ENCODE measurements at places on chromosomes 6 and 20.

GRCh38 chr6:119587537-119587936 lies 238.0 kb upstream of the MAN1A1 start:
- DNase-seq: no peak

GRCh38 chr20:15191082-15191723 lies 853.8 kb upstream of the FLRT3 start:
- no peak for DNase-seq

DNA sequence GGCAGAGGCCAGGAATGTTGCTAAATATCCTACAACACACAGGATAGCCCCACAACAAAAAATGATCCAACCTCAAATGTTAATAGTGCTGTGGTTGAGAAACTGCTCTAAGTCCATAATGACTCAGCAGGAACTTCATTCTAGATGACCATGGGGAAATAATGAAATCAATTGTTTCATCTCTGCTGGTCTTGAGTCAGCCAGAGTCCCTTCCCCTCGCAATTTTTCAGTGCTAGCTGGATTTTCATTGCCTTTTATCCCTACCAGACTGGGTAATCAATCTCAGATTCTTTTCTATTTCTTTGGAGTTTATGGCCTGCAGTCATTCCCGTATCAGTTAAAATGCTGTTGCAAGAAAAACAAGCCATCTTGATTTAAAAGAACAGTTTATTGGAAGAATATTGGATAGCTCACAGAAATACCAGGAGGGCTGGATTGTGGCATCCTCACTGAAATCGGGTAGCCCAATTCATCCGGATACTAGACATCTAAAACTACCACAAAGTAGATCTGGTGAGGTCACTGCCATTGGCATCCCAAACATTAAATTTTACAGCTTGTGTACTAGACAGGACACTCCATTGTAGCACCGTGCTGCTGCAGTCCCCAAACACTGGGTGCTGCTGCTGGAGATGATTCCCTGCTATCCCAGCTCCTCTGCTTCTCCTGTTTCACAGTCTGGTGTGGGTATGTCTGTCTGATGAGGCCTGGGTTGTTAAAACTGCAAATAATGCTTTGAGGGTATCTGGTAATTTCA lies 30.3 kb upstream of the POPDC3 start:
- no peak for DNase-seq

DNA sequence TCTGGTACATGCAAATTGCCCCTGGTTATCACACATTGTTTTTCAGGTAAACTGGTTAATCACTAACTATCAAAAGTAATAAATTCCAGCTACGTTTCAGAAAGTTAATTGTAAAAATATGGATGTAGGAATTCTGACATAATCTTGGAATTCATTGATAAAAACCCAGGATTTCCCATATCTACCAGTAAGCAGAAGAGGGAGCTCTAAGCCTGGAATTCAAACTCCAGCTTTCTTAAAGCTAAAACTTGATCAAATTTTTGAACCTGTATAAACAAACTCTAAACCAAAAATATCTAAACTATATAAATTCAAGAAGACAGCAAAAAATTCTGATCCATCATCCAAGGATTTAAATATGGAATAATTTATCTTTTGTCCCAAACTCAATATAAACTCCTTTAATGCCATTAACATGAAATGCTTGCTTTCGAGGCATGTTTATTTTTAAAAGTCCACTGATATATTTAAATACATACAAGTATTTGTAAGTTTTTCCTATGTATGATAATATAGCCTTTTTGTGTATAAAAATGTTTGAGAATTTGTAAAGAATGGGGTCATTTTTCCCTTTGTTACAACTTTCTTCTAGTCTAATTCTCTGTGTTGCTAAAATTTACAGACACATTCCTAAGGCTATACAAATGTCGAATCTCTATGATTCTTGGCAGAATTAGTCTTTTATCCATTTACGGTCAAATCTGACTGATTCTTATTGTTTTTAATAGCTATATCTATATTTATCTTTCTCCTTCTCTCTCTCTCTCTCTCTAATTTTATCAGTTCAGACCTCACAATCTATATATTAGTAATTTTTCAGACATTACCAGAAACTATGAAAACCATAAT lies 91.4 kb upstream of the RNF217 start:
- no peak for DNase-seq

GRCh38 chr6:116579143-116579542 lies 7.8 kb downstream of the RWDD1 start:
- DNase-seq: no peak

DNA sequence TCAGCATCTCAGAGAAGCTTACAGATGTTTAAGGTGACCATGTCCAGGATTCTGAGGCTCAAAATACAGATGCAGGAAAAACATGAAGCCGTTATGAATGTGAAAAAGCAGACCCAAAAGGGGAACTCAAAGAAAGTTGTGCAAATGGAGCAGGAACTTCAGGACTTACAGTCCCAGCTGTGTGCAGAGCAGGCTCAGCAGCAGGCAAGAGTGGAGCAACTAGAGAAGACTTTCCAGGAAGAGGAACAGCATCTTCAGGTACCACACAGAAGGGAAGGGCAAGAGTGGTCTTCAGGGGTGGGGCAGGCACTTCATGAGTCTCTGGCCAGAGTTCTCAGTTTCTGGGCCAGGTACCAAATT lies 15.2 kb downstream of the RNF8 start:
- no peak for DNase-seq

- DNase-seq: no peak
Observed at GRCh38 chr6:79993012-79993910, 11.2 kb upstream of the TTK start.

DNA sequence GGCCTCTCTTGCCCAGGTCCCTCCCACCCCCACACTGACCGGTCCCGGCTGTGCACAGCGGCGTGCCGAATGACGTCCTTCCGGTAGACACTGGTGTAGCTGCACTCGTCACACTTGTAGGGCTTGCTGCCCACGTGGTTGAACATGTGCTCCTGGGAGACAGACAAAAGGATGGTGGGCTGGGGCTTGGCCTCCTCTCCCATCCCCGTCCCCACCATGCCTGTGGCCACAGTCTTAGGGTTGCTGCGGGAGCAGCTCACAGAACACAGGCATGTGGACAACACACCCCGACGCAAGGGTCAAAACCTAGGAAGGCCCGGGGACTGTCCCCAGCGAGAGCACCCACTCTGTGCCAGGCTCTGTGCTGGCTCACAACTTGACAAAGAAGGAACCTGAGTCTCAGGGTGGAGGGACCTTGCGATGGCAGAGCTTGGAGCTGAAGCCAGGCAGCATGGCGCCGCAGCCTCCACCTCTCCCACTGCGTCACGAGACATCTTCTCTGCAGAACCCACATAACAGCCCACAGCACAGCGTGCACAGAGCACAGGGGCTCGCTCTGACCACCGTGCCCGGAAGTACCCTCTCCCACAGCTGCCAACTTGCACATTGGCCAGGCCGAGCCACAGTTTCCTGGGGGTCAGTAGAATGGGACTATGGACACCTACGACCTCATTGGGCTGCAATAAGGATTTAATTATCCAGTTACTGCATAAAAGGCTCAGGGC lies 9.8 kb downstream of the ZNF335 start:
- no peak for DNase-seq

DNA sequence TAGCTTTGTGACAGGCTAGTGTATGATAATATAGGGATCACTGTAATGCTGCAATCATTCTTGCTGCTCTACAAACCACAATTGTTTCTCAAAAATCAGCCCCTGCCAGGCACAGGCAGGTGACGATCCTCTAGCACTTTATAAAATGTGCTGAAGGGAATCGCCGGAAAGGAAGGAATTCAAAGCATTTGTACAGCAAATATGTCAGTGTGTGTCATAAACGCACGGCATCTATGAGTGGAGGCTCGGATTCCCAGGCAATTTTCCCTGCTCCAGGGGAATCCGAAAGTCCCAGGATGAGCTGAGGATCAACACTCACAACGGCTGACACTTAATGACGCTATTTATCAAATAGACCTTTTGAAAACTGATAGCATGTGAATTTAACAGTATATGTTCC lies 1.4 kb downstream of the PHACTR1 start:
- DNase-seq: no peak

DNA sequence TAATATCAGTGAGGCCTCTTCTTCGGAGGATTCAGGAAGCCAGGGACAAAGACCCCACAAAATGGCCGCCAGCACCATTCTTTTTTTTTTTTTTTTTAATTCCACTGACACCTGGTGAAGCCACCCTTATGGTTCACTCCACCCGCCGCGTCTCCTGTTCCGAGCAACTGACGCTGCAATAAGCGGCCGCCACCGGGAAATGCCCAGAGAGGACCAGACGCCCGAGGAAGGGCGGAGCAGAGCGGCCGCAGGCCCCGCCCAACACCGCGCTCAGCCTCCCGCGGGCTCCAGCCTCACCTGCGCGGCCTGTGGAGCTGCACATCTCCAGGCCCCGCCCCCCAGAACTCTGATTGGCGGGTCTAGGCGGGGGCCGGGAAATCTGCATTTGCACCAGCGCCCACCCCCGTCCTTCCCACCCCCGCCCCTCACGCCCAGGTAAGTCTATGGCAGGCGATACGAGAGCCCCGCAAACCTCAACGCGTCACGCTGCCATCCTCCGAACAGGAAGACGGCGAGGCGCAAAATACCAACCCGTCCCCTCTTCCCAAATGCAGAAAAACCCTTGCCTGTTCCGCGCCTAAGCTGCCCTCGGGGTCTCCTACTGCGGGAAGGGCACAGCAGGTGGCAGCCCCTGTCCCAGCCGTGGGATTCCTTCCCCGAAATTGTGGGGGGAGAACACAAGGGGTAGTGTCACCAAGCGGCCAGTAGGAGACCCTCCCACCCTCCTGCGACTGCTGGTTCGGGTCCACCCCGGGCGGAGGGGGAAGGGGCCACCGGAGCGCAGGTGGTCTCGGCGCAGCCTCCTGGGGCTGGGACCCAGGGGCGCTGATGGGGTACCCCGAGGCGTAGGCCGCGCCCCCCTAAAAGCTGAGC lies 960 bp downstream of the ATP9A start:
- peak; percentile 71 for DNase-seq

DNA sequence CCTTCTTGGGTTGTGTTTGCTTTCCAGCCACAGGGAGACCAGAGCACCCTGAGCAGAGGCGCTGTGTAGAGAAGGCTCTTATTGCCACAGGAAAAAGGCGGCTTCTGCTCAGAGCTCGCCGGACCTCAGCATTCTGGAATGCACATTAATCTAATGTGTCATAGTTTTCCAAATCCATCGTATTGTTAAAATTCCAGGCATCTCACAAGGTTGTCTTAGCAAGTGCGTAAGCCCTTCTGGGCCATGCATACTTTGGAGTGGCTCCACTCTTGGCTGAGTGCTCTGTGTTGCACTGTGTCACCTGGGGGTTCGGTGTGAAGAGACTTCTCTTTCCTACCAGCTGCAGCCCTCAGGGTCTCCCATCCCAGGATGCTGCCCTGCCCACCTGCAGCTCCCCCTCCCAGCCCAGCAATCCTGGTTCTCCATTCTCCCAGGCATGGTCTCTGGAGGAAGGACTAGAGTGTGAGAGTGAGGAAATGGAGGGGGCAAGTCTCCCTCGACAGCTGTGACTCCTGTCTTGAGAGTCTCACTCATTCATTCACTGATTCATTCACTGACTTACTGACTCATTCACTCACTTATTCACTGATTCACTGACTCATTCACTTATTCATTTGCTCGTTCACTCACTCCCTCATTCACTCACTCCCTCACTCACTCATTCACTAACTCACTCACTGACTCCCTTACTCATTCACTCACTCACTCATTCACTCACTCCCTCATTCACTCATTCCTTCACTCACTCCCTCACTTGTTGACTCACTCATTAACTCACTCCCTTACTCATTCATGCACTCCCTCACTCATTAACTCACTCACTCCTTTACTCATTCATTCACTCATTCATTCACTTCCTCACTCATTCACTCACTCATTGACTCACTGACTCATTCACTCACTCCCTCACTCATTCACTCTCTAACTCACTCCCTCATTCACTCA lies 83.7 kb upstream of the MPC1 start:
- DNase-seq: no peak

DNA sequence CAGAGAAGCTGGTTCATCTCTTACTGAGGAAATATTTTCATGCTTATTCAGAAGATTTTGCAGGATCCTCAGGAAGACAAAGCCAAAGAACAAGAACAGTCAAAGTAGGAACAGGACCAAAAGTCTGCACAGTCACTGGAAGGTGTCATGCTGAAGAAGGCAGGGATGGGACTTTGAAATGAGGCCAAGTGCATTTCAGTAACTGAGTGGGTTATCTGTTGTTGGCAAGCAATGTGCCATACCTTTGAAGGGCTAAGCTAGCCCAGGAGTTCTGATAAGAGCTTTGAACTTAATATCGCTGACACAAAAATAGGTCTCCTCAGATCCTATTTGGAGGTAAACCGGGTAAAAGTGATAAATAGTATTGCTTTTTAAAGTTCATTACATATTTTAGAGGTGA lies 31.5 kb downstream of the SLC16A10 start:
- DNase-seq: no peak

DNA sequence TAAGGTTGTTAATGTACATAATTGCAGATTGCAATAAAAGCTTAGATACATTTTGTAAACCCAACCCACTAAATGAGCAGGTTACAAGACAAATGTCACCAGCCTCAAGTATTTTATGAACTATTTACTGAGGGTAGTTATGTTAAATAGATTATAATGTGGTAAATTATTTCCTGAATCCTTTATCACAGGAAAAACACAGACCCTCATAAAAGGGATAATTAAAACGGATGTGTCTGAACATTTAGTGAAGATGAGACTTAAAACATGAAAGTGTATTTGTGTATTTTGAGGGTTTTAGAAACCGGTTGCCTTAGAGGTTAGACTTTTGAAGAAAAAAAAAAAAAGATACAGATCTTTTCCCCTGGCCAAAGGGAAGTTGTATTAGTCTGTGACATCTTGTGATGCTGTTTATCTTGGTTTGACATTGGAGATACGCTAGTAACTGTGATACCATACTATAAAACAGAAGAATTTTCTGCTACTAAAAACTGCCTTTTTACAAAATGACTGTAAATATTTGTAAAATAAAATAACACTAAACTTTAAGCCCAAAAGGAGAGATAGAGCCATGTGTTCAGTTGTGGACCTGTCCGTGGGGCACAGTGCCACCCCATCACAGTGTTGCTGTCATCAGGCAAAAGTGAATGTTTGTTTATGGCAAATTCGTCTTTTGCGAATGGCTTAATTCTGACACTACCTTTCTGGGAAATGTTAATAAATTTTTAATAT lies 9.7 kb downstream of the DYNLT1 start:
- DNase-seq: peak; percentile 44

DNA sequence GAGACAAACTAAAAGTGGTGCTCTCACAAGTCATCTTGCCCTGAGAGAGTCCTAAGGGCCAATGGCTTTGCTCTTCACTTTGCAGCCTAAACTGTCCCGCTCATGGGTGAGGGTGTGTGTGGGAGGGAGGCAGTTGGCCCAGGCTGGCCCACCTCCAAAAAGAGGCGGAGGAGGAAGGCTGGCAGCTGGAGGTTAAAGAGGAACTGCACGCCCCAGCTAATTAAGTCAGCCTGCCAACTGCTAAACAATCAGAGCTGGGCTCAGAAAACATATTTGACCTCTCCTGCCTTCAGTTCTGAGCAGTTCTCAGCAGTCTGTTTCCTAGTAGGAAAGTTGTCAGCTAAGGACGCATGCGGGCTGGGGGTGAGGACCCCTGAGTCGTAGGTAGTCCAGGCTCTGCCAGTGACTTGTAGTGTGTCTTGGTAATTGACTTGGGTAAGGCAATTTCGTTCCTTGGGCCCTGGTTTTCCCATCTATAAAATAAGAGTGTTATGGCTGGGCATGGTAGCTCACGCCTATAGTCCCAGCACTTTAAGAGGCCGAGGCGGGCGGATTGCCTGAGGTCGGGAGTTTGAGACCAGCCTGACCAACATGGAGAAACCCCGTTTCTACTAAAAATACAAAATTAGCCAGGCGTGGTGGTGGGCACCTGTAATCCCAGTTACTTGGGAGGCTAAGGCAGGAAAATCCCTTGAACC lies 17.0 kb downstream of the GSS start:
- no peak for DNase-seq

- DNase-seq: no peak
Observed at GRCh38 chr20:26207237-26207966, 510.7 kb upstream of the ZNF337 start.

All from activated CD8-positive, alpha-beta memory T cell treated with anti-CD3 and anti-CD28 coated beads, Interleukin-2, amount 50 U/mL, for 48 hours (primary cell).